ENCODE measurements at places on chromosomes 4 and X.
A peak's percentile ranks its signal among the peaks of the same experiment; 100 is the strongest.

DNA sequence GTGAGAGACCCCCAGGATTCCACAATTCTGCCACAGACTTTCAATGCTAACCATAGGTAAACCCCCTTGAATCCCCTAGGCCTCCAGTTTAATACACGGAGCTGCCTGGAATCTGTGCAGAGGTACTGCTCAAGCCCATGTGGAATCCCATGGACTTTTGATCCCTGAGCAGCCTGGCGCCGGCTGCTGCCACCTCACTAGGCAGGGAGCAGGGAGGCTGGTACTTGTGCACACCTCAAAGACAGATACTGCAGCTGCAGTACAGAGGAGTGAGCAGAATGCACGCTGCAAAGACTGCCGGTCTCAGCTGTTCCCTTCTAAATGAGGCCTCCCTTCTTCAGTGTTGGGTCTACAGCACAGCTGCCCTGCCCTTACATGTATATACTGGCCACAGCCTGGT is 79.4 kb downstream of the RPS6KA6 start:
- DNase-seq, result no peak

DNA sequence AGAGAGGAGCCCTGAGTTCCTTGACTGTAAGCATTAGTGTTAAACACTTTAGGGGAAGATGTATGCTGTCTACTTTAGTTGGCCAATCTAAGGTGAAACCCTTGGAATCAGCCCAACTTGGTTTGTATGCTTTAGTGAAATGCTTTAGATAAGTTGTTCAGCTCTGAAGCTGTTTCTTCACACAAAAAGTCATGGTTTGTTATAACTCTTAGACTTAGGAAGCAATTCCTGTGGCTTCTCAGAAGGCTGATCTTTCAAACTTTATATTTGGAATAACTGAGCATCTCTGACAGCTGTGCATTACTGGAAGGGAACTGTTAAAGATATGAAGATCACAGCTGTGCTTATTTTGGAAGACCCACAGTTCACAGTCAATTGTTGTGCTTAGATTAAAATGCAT is 714.1 kb downstream of the FAT4 start:
- DNase-seq, result no peak

DNA sequence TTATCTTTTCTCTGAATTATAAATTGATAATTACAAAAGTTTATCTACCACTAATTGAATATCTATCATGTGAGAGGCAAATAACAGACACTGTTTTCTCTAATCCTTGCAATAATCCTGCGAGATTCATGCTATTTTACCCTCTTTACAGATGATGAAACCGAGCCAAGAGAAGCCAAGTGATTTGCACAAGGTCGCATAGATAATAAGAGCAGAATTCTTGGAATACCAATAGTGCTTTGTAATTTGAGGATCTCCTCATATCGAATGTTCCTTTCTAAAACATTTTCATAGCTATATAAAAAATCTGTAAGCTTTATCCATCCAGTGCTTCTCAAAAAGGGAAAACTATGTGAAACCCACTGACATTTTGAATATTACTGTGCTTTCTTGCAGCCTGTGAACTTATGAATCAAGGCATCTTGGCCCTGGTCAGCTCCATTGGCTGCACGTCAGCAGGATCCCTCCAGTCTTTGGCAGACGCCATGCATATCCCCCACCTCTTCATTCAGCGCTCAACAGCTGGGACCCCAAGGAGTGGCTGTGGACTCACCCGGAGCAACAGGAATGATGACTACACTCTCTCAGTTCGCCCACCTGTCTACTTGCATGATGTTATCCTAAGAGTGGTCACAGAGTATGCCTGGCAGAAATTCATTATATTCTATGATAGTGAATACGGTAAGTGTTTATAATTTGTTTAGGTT is 743.8 kb upstream of the ATOH1 start:
- peak; percentile 28 for DNase-seq

DNA sequence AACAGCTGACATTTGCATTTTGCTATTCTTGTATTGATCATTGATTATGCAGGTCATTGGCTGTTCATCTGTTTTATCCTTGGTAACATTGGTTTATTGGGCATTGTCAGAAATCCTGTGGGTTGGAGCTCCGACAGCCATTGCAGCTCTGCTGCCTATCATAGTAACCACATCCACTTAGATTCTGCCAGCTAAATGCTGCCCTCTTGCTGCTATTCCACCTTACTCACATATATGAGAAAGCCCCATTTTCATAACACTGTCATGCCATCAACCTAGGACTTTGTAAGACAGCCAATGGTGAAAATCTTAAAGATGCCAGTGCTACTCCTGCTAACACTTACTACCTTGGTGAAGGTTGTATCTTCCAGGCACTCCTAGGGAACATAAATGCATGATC is 187.3 kb upstream of the CXCL13 start:
- peak; percentile 31 for DNase-seq

- peak; percentile 70 for DNase-seq
Observed at GRCh38 chr4:142353149-142353738, 492.9 kb downstream of the INPP4B start.

GRCh38 chr4:181181331-181181730 is 1061.9 kb upstream of the TENM3 start:
- no peak for DNase-seq

DNA sequence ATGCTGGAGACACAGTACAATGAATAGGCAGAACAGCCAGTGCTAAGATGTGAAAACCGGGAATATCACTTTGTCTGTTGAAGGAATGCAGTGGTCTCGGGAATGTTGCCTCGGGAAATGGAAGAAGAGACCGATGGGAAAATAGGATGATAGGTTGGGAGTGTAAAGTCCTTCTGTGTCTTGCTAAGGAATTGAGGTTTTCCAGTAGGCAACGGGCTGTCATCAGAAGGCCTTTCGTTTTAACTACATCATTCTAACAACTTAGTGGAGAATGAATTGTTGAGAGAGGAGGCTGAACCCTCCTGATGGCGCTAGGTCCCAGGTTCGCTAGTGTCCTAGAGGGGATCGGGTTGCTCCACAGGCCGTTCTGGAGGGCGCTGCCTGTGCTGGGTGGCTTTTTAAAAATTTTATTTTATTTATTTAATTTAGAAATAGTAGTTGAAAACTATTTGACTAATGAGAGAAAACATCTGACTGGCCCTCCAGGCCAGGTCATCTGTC is 730 bp downstream of the VBP1 start:
- no peak for DNase-seq

DNA sequence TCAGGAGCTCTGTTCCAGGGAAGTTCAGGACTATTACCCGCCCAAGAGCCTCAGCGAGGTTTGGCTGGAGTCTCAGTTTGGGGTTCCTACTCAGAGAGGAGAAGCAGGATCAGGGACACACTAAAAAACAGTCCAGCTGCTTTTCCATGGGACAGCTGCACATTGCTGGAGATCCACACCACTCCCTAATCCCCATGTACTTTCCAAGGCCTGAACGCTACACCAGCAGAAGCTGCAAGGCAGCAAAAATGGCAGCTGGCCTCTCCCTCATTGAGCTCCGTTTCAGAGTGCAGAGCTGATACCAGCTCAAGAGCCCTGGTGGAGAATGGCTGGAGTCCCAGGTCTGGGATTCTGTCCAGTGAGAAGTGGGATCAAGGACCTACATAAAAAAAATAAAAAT is 551.2 kb upstream of the PABPC5 start:
- DNase-seq, result no peak

- peak; percentile 29 for DNase-seq
Observed at GRCh38 chrX:154013614-154014360, 5.9 kb downstream of the IRAK1 start.

GRCh38 chrX:46841346-46841745 is 4.5 kb downstream of the RP2 start:
- peak; percentile 48 for DNase-seq

DNA sequence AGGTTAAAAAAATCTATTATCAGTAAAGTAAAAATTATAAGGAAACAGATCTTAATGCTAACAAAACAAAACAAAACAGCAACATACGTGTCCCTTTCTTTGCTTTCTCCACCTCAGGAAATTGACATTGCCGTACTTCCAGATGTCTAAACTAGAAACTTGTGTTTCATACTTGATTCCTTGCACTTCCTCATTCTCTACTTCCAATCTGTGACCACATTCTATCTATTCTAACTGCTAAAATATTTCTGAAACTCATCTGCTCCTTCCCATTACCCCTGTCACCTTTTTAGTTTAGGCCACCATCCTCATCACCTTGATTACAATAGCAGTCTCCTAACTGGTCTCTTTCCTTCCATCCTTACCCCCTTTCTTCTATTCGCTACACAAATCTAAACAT is 22.5 kb upstream of the RPA4 start:
- no peak for DNase-seq

DNA sequence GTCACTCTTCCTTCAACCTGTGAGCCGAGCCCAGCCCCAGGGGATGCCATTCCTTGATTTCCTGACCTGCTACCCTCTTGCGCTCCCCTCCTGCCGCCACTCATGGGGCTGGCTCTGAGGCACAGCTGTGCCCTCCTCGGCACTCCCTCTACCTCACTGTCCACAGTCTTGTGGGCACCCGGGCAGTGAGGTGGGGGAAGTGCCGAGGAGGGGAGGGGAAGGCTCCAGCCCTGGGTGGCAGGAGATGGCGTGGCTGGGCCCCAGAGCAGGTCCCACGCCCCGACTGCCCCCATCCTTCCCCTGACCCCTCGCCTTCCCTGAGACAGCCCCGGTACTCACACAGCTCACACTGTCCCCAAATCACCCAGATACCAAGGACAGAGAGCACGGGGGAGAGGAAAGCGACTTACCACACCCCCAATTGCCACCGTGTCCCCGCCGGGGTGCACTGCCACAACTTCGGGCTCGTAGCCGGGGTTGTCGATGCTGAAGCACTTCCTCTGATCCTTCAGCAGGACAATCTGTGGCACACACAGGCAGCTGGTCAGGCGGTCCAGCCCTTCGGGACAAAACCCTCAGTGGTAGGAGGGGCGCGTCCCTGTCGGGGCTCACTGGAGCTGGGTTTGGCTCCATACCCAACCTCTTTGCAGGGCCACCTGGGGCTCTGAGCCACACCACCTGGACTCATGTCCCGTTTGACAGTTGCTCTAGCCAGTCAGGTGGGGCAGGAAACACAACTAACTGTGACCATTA is 37.9 kb downstream of the WDR1 start:
- no peak for DNase-seq

DNA sequence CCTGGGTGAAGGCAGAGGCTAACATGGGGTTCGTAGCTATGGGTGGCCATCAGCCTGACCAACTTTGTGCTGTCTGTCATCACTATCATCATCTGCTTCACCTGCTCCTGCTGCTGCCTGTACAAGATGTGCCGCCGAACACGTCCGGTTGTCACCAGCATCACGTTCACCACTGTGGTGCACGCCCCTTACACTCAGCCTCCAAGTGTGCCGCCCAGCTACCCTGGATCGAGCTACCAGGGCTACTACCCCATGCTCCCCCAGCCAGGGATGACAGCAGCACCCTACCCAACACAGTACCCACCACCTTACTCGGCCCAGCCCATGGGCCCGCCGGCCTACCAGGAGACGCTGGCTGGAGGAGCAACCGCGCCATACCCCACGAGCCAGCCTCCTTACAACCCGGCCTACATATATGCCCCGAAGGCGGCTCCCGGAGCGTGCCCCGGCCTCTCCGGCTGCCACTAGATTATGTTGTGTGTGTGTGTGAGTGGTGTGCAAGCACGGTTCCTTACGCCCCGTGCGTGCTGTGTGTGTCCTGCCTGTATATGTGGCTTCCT is 238.1 kb upstream of the ZCCHC13 start:
- no peak for DNase-seq

DNA sequence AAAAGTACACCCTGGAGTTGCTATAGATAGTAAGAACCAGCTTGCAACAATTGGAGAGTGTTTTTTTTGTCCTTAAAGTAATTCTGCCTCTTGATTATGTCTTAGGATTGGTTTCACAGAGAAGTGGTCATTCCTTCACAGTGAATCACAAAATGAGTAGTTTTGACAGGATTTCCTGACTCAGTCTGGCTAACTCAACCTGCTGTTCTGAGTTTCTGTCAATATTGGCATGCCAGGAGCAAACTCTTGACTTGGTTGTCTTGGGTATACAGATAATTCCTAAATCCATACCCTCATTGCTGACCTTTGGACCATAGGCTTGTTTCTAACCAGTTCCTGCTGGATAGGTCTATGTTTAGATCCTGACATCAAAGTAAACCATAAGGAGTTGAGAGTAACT is 9.4 kb downstream of the FHIP1A start:
- no peak for DNase-seq

DNA sequence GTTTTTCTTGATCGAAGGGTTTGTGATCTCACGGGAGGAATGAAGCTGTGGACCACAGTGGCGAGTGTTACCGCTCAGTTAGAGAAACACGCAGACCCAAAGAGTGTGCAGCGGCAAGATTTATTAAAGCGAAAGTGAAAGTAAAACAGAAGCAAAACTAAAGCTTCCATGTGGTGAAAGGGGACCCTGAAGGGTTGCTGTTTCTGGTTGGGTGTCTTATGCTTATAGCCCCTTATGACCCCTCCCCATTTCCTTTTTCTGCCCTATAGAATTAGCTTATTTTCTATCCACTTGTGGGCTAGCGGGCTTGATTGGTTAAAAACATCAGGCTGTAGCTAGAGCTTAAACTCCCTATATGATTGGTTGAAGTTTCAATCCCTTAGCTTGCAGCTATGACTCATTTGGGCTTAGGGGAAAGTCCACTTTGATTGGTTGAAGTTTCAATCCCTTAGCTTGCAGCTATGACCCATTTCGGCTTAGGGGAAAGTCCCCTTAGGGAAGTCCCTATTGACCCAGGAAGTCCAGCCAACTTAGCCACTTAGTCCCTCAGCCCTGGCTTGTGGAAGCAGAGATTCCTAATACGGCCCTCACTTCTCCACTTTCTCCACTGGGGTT is 171.2 kb upstream of the NWD2 start:
- no peak for DNase-seq

DNA sequence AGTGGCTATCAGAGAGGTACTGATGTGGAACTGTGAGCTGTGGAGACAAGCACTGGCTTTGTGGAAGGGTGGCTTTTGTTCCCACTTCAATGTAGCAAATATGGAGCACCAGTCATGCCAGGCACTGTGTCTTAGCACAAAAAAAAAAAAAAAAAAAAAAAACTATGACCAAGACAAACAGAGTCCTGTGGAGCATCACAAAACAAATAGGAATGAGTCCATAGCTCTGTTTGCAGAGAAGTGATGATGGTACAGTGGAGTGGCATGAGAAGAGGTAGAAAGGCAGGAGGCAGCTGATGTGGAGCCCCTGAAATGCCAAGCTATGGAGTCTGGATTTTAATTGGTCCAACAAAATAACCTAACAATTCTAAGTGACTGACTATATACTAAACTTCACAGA is 116.9 kb downstream of the RAB28 start:
- no peak for DNase-seq

GRCh38 chr4:136103616-136104015 is 1428.7 kb downstream of the PCDH18 start:
- DNase-seq, result peak; percentile 21

DNA sequence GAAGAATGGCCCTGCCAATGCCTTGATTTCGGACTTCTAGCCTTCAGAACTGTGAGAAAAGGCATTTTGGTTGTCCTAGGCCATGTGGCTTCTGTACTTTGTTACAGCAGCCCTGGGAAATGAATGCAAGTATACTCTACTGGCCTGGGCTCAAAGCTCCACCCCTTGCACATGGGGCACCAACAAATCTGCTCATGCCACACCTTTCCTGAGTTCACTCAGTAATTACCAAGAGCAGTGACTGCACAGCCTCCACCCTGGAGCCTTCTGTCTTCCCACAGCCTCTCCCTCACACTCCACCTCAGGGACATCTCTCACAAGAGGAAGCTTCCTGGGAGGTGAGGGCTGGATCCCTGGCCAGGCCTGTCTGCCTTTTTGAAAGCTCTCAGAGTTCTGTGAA is 29.1 kb upstream of the GAB1 start:
- DNase-seq, result no peak

GRCh38 chr4:142091085-142091513 is 454.7 kb downstream of the IL15 start:
- no peak for DNase-seq

GRCh38 chr4:139171876-139172691 is 4.9 kb downstream of the ELF2 start:
- DNase-seq, result no peak

All from brain (organoid and tissue), 16 donors.